NCI-H187 treated with DMSO at 0.1 percent for 48 hours (cell line): ENCODE measurements at places on chromosomes 5 and 9.

DNA sequence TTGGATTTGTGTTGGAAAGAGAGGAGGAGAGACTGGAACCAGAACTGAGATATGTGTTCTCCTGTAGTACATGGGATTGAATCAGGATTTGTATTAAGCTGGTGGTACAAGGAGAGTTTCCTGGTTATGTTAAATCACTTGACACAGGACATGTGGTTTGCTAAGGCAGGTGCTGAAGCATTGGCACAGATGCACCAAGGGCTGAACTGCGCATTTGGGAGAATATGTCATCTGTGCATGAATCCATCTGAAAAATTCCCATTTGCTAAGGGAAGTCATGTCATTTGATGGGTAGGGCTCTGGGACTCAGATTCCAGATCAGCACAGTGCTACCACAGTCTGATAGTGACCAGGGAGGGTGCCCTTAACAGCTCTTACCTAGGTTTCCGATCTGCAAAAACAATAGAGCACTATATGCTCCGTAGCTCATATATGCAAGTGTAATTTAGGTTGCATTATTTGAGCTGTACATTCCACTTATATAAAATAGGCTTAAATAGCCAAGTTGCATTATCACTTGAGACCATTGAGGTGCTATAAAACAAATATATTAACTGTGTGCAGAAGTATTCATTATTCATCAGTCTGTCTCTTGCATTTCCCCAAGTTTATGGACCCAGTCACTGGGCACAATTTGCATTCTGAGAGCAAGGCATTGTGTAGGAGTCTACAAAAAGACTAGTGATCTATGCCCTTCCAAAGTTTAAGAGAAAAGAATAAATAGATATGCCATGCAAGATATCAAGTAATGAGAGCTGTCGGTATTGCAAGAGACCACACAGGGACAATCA lies 55.2 kb downstream of the ADAMTS16 start:
- no peak for DNase-seq

DNA sequence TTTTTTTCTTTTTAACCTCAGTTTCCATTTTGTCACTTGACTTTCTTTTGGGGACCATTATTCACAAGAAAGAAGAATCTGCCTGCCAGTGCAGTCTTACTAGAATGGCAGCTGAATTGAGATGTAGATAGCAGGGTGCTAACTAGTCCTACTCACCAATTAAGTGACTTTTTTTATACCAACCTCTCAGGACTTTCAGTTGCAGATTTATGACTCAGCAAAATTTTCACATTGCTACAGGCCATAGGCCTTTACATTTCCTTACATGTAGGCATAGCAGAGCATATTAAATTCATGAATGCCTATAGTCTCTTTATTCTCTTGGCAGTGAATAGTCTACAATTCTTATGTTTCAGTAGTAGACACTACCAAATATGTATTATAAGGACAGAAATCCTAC lies 54.0 kb upstream of the FKTN start:
- DNase-seq = no peak

DNA sequence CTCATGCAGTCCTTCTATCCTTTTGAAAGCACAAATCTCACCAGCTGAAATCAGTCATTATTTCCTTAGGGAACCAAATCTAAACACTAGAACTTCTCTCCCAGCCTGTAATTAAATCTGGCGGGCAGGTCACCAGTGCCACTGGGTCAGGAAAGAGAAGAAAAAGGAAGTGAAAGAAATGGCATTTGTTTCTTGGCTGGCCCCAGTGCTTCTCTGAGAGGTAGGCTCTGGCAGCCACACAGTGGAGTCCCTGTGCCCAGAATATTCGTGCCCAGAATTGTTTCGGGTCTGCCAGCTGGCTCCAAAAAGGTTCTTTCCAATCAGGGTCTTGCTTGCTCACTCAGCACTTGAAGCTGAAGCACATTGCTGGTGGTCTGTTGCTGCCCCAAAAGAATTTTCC lies 133.9 kb upstream of the MTAP start:
- DNase-seq = no peak

- DNase-seq = peak; percentile 26
Measured at GRCh38 chr5:44845777-44846176, 37.0 kb downstream of the MRPS30 start.
